ENCODE measurements at places on chromosomes 5 and 9.

DNA sequence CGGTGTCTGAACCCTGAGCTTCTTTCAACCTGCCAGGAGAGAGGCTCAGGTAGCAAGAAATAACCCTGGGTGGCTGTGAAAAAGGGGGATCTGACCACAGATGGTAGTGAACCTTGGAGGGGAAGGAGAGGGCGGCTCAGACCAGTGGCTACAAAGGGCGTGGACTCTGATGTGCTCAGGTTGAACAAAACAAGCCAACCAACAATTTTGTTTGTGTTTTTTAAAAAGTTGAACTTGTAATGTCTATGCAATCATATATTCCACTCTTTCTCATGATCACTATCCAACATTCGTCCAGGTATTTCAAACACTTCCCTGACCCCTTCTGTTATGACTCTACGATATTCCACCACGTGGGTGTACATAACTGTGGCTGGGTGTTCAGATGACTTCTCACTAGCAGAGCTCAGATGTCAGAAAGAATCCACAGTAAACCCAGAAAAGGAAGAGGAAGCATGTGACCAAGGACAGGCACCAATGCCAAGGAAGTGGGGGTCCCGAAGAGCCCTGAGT, 20.0 kb downstream of the PTPN3 start:
- DNase-seq, result no peak

GRCh38 chr5:43602461-43603343, at the start of gene NNT:
TSS of gene NNT (plus strand) at chr5:43603180. CDS start at chr5:43609196, 6,016 bp downstream.
- no peak for DNase-seq

DNA sequence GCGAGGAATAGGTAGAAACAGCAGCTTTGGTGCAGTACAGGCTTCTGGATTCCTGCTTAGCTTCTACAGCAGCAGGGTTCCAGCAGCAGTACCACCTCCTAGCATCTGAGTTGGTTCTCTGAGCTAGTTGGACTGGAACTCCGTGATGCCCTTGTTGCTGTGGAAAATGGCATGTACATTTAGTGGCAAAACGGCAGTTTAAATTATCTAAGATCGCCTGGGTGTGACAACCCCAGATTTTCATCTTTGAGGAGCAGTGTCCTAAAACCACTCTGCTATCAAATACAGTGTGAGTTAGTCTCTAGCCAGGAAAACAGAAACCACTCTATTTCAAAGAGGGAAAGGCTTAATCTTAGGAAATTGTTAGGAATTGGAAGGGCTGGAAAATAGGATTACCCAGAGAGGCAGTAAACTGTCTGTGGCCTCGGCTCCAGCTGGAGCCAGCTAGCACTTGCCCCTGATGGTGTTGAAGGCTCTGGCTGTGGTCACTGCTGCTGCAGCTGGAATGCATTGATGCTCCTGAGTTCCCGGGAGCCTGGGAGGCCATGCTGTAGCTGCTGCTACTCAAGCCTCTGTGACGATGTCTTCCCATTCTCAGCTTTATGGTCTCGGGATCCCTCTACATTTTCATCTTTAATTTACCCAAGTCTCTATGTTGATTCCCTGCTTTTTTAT, 29.4 kb downstream of the RAD23B start:
- DNase-seq, result no peak

DNA sequence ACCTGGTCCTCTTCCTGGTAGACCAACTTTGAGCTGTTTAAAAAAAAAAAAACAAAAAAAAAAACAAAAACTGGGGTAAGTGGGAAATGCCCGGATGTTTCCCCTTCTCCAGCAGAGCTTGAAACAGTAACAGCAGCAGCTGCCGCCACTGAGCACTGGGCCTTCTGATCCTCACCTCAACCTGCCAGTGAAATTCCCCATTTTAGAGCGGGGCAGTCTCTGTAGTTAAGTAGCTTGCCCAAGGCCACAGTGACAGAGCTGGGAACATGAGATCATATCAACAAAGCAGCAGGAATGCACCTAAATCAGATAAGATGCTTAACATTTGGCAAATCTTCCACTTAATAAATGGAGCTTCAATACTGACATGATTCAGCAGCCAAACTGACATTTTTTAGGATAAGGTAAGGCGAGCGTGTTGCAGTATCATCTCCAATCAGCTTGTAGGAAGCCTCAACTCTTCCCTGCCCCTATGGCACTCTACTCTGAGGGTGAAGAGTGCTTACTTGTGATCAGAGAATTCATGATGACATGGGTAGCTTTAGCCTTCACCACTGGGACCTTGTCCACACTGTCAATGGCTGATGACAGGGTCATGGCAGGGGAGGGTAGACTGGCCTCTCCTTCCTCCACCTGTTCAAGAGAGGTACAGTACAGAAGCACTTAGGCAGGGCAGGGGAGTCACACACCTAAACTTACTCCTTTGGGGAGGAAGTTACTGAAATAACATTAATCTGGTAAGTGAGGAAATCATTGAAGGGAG, 9.3 kb downstream of the KIAA1191 start:
- no peak for DNase-seq

DNA sequence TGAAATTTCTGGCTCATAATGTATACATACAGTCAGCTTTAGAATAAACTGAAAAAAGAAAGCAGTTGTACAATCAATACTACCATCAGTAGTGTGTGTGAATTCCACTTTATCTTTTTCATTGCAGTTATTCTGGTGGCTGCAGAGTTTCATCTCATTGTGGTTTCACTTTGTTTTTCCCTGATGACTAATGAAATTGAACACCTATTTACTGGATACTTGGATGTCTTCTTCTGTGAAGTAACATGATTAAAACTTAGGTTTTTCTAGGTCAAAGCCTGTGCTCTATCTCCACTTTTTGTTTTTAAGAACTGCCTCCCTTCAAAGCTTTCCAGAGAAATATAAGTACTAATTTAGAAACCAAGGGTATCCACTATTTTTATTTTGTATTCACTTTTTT, 174.3 kb downstream of the TRPM3 start:
- no peak for DNase-seq

DNA sequence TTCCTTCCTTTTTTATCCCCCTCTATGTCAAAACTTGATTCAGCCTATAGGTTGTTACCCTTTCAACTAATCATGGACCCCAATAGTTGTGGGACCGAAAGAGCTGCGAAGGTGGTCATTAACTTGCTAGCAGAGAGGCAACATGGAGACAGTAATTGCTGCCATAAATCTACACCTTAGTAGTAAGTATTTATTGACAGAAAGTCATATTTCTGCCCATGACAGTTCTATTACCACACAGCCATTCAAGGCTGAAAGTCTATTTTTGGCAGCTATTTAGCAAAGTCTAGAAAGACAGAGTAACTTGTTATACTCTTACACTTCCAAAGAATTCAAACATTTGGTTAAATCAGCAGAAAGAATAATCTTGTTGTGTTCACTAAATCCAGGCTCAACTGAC, 236.2 kb downstream of the PRELID2 start:
- DNase-seq, result no peak

GRCh38 chr5:82991059-82991458, 86.1 kb downstream of the TMEM167A start:
- DNase-seq, result no peak

GRCh38 chr9:23342291-23342690, 483.7 kb downstream of the ELAVL2 start:
- DNase-seq, result no peak

- no peak for DNase-seq
These were observed 3.1 kb downstream of the RNF44 start for GRCh38 chr5:176533894-176534611.

All from Panc1 (cell line).